IMR-90 (cell line): ENCODE measurements at places on chromosomes 4 and X. TPM values are rescaled to one million over a fixed set of nuclear protein-coding genes. Genes with fewer than 3 reads are reported as not detected.

The CHIC2 gene
- 26.3 and 65.0 TPM in 2 replicates for total RNA-seq

The GRXCR1 gene
- not detected in 2 replicates for total RNA-seq

The SHROOM2 gene
- 8.1 TPM in 2 replicates for total RNA-seq

The ZCCHC18 gene
- total RNA-seq, result 0.36 and 0.83 TPM in 2 replicates

The TLR1 gene
- total RNA-seq, result 1.1 TPM in 2 replicates

The RAPGEF2 gene
- 109 and 126 TPM in 2 replicates for total RNA-seq

The LRP2BP gene
- 0.18 and 0.56 TPM in 2 replicates for total RNA-seq

The HPSE gene
- total RNA-seq, result under 0.01 and 0.28 TPM in 2 replicates

The TMEM35A gene
- 11.3 and 12.8 TPM in 2 replicates for total RNA-seq

The NHSL2 gene
- total RNA-seq, result 0.72 and 0.83 TPM in 2 replicates

The CLDN34 gene
- under 0.01 TPM in 1 of 2 replicates, not detected in the other for total RNA-seq

The EMD gene
- total RNA-seq, result 9.9 and 11.4 TPM in 2 replicates

The COX18 gene
- total RNA-seq, result 20.6 and 22.0 TPM in 2 replicates

The RGN gene
- total RNA-seq, result under 0.01 and 0.18 TPM in 2 replicates

The F11 gene
- total RNA-seq, result not detected in 2 replicates

The CDS1 gene
- total RNA-seq, result under 0.01 TPM in 1 of 2 replicates, not detected in the other

The LGI2 gene
- not detected in 2 replicates for total RNA-seq

The CNGA1 gene
- total RNA-seq, result not detected in 2 replicates

The GAR1 gene
- 1.1 and 4.4 TPM in 2 replicates for total RNA-seq

The FGF2 gene
- total RNA-seq, result 27.1 and 54.4 TPM in 2 replicates

The NAP1L3 gene
- total RNA-seq, result 2.2 and 5.3 TPM in 2 replicates

The INTU gene
- 10.8 and 12.5 TPM in 2 replicates for total RNA-seq

The TRIM61 gene
- total RNA-seq, result 4.2 and 4.7 TPM in 2 replicates

The XK gene
- under 0.01 TPM in 2 replicates for total RNA-seq

The RNF212 gene
- total RNA-seq, result under 0.01 TPM in 2 replicates

The IL9R gene
- not detected in 2 replicates for total RNA-seq

The ASB9 gene
- total RNA-seq, result 0.28 and 0.36 TPM in 2 replicates

The EVC gene
- total RNA-seq, result 15.3 and 16.8 TPM in 2 replicates

The DCLK2 gene
- total RNA-seq, result 10.8 and 11.3 TPM in 2 replicates

The CTAG1A gene
- total RNA-seq, result not detected in 2 replicates

The FRG2 gene
- total RNA-seq, result not detected in 2 replicates

The SSX2B gene
- total RNA-seq, result not detected in 2 replicates

The DNAAF6 gene
- not detected in 2 replicates for total RNA-seq

The EIF1AX gene
- total RNA-seq, result 12.2 and 55.5 TPM in 2 replicates

The RTL9 gene
- total RNA-seq, result 0.56 and 0.90 TPM in 2 replicates

The USP17L5 gene
- not detected in 2 replicates for total RNA-seq

The ARHGAP36 gene
- not detected in 2 replicates for total RNA-seq

The H2BW2 gene
- not detected in 2 replicates for total RNA-seq
